ENCODE measurements at places on chromosomes 13 and 19.

DNA sequence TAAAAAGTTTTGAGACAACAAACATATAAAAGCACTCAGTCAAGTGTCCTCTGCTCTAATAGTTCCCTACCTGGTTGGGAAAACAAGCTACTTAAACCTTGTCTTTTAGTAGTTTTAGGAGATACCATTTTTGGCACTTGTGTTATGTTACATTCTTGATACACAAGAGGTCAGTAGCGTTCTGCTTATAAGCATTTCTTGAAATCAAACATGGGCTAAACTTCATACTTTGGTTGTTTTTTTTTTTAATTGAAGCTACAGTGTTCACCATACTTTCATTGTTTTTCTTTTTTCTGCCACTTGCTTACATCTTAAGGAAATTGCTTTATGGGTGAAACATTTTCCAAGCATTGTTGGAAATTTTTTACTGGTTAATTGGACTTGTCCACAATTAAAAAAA is 12.9 kb downstream of the NHLRC3 start:
- DNase-seq = no peak

DNA sequence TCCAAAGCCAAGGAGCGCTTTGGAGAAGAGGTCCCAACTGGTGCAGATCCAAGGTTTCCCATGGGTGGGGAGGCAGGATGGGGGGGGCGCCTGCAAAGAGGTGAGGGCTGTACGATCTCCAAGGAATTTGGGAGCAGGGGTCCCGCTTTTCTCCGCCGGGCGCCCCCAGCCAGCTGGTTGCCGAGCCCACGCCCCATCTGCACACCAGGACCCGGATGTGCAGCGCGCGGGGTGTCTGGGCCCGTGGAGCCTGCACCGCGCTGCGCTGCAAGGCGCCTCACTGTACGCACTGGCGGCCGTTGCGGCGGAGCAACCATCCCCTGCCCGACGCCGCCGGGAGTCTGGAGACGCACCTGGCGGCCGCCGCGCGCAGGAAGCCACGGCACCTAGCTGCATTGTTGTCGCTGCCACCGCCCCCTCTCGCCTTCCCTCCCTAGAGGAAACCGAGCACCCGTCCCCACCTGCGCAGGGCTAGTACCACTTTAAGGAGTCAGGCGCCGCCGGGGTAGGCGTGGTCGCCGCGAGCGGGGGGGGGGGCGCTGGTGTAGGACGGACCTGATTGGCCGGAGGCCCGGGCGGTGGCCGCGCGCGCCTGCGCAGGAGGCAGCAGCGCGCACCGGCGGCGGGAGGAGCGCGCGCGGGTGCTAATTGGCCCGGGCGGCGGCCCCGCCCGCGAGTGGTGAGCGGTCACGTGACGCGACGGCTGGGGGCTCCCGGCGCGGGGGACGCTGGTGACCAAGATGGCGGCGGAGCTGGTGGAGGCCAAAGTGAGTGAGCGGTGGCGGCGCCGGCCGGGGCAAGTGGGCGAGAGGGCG is at the start of gene PIAS4:
Gene PIAS4 (plus strand): TSS at position 716 of the 815 bp plus-strand sequence. CDS start 25 bp downstream, at position 741.
- no peak for DNase-seq

DNA sequence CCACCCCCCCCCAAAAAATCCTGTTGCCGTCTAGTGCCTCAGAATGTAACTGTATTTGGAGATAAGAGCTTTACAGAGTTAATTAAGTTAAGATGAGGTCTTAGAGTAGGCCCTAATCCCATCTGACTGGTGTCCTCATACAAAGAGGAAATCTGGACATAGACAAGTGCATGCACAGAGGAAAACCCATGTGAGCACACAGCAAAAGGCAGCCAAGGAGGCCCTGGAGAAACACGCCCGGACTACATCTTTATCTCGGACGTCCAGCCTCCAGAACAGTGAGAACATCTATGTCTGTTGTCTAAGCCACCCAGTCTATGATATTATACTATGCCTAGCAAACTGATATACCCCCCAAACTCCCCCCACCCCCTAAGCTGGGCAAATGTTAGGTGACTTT is 193.8 kb downstream of the KATNAL1 start:
- no peak for DNase-seq

- DNase-seq = no peak
Measured at GRCh38 chr13:49502954-49503353, 7.2 kb downstream of the PHF11 start.

- no peak for DNase-seq
Measured at GRCh38 chr13:60329221-60329923, 67.6 kb upstream of the TDRD3 start.

GRCh38 chr13:24511019-24511815 is 1.4 kb downstream of the PARP4 start:
- peak; percentile 15 for DNase-seq

DNA sequence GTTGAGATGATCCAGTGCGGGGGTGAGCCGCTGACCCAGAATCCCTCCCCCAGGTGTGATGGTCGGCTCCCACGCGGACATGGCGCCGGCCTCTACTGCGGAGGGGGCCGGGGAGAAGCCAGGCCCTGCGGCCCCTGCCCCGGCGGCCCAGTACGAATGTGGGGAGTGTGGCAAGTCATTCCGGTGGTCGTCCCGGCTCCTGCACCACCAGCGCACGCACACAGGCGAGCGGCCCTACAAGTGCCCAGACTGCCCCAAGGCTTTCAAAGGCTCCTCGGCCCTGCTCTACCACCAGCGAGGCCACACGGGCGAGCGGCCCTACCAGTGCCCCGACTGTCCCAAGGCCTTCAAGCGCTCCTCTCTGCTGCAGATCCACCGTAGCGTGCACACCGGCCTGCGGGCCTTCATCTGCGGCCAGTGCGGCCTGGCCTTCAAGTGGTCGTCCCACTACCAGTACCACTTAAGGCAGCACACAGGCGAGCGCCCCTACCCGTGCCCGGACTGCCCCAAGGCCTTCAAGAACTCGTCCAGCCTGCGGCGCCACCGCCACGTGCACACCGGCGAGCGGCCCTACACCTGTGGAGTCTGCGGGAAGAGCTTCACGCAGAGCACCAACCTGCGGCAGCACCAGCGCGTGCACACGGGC is 3.7 kb upstream of the NAT14 start:
- DNase-seq = no peak

DNA sequence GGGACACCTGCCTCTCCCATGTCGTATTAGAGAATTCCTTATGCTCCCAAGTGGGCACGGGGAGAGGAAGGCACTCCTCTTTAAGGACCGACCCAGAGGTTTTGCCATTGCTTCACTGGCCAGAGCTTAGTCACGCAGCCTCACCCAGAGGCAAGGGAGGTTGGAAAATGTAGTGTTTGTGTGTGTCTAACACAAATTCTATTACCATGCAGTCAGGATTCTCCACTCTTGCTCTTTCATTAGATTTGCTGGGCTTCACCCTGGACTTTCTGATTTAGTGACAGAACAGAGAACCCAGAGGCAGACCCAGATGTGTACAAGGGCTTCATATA is 14.6 kb upstream of the NCCRP1 start:
- DNase-seq = no peak

DNA sequence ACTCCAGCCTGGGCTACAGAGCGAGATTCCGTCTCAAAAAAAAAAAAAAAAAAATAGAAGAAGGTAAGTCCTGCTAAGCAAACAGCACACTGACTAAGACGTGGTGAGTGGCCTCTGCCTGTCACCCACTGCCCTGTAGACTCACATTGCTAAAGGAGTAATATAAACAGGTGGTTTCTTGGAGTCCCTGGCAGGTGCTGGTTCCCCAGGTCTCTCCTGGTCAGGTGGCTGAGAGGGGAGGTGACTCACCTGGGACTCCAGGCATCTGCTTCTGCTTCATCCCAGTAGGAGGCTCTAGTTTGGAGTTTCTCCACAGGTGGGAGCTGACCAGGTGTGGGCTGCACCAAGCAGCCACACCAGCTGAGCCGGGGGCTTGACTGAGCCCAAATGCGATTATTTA is at the start of gene OR10H1:
Gene OR10H1 (minus strand): TSS at position 359 of the 400 bp plus-strand sequence. CDS start 7,627 bp downstream, outside the sequence.
- no peak for DNase-seq

- no peak for DNase-seq
Measured at GRCh38 chr19:5894704-5895349, 8.8 kb downstream of the NDUFA11 start.

- DNase-seq = no peak
Measured at GRCh38 chr13:113732961-113733950, 25.8 kb upstream of the TMEM255B start.

GRCh38 chr19:47618771-47619170 is 9.8 kb downstream of the BICRA start:
- DNase-seq = no peak

DNA sequence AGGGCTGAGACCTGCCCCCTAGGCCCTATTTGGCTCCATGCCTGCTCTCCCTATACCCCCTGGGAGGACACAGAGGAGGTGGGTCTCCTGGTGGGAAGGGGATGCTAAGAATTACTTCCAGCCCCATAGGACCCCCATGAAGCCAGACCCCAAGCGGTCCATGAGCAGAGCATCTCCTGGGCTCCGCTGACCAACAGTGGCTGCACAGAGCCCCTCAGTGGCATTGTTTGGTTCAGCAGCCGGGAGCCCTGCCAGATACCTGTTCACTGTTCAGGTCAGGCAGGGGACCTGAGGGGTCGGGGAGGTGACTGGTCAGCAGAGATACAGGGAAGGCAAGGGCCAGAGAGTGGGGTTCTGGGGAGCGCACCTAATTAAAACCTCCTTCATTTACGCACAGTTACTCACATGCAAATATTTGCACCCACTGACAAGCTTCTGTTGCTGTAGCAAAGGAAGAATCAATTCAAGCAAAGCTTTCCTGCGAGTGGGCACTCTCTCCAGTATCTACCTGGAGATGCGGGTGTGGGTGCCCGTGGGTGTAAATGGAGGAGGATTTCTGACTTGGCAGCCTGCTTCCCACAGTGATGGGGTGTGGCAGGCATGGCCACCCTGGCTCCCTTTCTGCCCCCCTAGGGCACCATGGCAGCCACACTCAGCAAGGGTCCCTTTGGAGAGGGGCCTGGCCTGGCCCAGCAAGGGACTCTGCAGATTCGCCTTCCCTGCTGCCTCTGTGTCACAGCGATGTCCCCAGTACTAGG is 83.5 kb downstream of the CHST8 start:
- no peak for DNase-seq

DNA sequence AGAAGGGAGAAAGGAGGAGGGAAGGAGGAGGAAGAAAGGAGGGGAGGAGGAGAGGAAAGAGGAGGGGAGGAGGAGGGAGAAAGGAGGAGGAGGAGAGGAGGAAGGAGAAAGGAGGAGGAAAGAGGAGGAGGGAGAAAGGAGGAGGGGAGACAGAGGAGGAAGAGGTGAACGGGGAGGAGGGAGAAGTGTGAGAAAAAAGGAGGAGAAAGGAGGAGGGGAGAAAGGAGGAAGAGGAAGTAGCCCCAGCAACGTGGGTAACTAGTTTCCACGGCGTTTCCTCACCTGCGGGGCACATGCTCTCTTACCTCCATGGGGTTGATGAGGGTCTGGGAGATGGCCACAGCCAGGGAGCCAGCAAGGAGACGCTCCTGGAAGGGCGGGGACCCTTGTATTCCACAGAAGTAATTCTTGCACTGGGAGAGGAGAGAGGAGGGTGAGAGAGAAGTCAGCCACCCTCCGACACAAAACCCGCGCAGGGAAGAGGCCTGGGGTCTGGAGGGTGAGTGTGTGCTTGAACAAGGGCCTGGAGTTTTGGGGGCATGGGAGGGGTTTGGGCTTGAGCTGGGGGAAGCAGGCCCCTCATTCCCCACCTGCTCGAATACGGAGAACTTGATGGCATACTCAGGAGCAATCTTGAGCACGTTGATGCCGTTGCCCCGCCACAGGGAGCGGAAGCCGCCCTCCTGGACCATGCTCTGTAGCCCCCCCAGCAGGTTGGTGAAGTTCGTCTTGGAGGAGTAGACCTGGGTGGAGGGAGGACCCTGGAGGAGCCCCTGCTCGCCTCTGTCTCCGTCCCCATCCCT is 3.9 kb downstream of the SLC25A41 start:
- no peak for DNase-seq

DNA sequence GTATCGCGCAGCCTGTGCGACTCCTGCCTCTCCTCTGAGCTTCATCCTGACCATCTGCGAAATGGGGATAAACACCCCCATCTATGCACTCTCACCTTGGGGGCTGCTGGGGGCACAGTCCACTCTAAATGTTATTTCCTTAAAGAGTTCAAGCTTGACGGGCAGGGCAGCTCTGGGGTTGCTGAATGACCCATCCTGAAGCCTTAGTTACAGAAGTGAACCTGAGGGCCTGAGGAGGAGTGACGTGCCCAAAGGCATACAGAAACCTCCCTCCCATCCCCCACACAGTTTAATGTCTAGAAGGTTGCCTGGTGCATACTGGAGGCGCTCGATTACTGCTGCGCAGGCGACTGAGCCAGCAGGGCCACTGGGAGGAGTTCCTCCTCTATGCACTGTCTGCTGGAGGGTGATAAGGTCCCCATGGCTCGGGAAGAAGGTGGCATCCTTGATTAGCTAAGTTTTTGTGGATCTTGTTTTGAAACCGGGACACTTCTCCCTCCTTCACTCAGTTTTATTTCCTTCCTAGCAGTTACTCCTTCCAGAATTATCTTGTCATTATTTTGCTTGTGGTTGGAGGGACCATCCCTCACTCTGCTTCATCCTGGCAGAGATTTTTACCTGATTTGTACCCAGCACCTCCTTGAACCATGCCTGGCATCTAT is 572 bp upstream of the FKBP8 start:
- DNase-seq = peak; percentile 51

- DNase-seq = no peak
Measured at GRCh38 chr13:32887617-32888016, 128.6 kb upstream of the KL start.

GRCh38 chr19:17778251-17778967 is 16.5 kb upstream of the B3GNT3 start:
- no peak for DNase-seq

- no peak for DNase-seq
Measured at GRCh38 chr13:48108106-48108505, 13.2 kb upstream of the MED4 start.

- DNase-seq = no peak
Measured at GRCh38 chr13:74641586-74641985, 507.4 kb upstream of the KLF12 start.

- no peak for DNase-seq
Measured at GRCh38 chr13:90889906-90890834, 457.3 kb upstream of the MIR17HG start.

DNA sequence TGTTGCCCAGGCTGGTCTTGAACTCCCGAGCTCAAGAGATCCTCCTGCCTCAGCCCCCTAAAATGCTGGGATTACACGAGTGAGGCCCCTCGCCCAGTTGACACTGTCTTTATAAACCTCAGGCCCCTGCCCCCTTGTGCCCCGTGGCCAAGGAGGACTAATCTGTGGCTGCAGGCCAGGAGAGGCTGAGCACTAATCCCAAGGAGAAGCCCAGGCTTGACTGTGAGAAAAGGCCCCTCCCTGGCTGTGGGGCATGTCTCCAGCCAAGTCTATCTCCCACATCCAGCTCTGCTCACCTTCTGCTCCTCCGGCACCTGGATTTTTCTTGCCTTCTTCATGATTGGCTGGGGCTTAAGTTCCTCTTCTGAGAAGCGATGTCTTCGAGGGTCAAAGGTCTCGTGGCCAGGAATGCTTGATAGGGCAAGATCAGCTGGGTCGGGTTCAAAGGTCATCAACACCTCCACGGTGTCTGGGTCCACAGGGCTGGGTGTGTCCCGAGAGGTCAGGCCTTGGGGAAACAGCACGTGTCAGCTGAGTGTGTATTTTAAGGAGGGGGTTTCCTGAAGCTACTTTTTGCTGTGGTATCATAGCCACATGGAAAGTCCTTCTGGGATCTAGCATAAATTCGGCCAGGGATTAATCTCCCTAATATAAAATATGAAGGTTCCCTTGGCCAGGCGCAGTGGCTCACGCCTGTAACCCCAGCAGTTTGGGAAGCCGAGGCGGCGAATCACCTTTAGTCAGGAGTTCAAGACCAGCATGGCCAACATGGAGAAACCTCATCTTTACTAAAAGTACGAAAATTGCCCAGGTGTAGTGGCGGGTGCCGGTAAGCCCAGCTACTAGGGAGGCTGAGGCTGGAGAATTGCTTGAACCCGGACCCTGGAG is 3.8 kb downstream of the DBP start:
- no peak for DNase-seq

Measured in SIG-M5 (cell line).